NCI-H1694 treated with DMSO at 0.1 percent for 48 hours (cell line): ENCODE measurements at places on chromosomes 3 and 15.

- no peak for DNase-seq
These were observed 336.8 kb upstream of the MCTP2 start for GRCh38 chr15:93894438-93895036.

DNA sequence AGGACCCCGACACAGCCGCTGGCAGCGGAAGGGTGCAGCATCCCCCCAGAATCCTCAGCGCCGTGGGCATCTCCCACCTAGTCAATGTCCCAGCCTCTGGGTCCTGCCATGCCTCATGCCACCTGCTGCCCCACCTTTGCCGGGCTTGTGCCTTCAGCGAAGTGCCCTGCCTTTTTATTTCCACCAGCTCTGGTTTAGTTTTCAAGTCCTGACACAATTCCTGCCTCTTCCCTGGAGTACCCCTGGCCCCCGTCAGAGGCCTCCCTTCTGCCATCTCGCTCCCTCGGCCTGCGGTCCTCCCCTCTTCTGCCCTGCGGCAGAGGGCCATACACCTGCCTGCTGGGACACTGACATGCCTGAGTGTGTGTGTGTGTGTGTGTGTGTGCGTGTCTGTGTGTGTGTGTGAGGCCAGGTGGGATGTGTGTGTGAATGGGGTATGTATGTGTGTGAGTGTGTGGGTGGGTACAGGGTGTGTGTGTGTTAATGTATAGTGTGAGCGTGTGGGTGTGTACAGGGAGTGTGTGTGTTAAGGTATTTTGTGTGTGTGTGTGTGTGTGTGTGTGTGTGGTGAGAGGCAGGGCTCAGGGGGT is 129.9 kb downstream of the SMAD6 start:
- DNase-seq = no peak

DNA sequence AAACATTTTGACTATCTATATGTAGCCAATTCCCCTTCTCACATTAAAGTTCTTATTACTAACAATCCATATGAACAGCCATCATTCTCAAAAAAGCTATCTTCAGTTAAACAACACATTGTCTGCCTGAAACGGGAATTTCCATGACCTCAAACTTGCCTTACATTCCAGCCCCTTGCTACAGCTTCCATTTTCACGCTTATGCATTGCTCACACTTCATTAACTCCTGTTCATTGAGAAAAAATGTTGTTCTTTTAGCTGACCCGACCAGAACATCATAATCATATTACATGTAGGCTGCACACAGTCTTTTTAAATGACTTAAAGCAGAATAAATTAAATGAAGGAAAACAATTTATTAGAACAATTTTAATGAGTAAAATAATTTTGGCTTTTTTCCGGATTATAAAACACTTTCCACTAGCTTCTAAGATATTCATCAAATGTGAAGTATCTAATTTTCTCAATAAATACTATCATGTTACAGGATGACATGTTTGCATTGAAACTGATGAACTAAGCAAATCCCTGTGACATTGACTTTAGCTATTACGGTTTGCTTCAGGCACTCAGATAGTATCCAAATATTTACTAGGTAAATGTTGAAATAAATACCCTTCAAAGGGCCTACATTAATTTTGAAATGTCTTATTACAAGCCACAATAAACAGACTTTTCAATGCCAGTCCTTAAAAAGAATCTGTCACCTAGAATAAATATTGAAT is 49.9 kb downstream of the P3H2 start:
- DNase-seq = no peak

- no peak for DNase-seq
These were observed 107.0 kb downstream of the RPLP1 start for GRCh38 chr15:69559440-69560190.

- DNase-seq = no peak
These were observed 25.3 kb upstream of the VPS33B start for GRCh38 chr15:91047545-91048199.

GRCh38 chr3:126373682-126374601 is 16.7 kb upstream of the KLF15 start:
- no peak for DNase-seq

DNA sequence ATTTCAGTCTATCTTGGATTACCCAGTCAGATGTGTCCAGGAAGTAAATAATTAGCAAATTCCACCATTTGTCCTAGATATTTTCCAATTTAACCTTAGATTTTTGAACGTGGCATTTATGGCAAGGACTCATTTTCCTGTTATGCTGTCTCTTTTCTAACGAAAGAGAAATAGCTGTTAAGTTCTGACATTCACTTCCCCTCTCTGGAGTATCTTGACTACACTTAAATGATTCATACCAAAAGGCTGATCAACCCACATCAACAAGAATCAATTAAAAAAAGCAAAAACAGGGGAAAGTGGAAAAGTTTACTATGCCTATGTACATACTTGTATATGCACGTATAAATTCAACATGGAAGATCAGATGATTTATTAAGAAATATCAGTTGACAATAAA is 149.9 kb downstream of the FRMD5 start:
- DNase-seq = no peak

DNA sequence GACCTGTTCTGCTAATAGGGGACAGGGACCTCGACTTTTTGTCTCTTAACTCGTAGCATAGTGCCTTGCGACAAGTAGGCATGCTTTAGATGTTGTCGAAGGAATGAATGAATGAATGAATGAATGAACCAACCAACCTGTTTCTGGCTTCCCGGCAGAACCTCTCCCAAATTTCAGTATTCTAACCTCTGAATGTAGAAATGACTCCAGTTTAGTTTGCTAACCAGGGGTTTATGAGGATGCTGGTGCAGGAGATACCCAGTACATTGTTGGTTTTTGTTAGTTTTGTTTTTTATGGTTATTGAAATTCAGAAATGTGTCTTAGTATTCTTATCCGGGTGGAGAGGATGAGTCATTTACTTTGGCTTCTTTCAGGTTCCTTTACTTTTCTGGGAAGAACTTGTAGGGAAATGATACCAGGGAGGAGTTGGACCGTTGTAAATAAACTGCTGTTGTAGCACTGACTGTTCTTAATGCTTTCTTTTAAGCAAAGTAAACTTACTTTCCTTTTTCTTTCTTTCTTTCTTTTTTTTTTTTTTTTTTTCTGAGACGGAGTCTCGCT is 29.6 kb upstream of the EHHADH start:
- no peak for DNase-seq

- DNase-seq = no peak
These were observed 856 bp upstream of the TM4SF19 start for GRCh38 chr3:196339044-196339443.

DNA sequence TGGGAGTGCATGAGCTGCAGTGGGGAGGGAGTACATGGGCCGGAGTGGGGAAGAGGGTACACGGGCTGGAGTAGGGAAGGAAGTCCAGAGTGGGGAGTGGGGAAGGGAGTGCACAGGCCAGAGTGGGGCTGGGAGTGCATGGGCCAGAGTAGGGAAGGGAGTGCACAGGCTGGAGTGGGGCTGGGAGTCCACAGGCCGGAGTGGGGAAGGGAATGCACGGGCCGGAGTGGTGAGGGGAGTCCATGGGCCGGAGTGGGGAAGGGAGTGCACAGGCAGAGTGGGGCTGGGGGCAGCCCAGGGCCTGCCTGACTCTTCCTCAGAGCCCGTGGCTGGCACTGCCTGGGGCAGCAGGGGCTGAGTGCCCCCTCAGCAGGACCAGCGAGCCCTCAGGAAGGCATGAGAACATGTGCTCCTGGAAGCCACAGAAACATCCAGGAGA is 40.7 kb downstream of the KLF15 start:
- DNase-seq = no peak

DNA sequence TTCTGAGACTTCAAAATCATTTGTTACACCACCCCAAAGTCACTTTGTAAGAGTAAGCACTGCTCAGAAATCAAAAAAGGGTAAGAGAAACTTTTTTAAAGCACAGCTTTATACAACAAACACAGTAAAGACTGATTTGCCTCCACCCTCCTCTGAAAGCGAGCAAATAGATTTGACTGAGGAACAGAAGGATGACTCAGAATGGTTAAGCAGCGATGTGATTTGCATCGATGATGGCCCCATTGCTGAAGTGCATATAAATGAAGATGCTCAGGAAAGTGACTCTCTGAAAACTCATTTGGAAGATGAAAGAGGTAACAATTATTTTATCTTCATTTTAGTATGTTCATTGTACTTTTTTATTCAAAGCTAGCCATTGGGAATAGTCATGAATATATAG is 32.6 kb downstream of the BLM start:
- DNase-seq = no peak

- no peak for DNase-seq
These were observed 41.8 kb downstream of the ITGA11 start for GRCh38 chr15:68389936-68390817.

DNA sequence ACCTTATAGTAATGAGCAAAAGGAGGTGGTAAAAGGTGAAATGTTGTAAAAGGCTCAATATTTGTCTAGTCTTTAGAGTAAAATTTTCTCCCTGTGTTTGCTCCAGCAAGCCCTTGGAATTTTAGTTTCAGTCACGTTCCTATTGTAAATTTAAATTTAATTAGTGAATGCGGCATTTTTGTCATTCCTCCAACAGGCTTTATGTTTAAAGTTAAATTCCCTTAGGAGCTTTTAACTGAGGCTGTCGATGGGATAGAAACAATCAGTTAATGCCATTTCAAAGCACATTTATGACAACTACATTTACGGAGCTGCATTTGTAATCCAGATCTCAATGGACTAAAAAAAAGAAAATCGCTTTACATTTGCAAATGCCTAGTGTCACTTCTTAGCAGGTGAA is 868 bp upstream of the GADL1 start:
- DNase-seq = no peak

DNA sequence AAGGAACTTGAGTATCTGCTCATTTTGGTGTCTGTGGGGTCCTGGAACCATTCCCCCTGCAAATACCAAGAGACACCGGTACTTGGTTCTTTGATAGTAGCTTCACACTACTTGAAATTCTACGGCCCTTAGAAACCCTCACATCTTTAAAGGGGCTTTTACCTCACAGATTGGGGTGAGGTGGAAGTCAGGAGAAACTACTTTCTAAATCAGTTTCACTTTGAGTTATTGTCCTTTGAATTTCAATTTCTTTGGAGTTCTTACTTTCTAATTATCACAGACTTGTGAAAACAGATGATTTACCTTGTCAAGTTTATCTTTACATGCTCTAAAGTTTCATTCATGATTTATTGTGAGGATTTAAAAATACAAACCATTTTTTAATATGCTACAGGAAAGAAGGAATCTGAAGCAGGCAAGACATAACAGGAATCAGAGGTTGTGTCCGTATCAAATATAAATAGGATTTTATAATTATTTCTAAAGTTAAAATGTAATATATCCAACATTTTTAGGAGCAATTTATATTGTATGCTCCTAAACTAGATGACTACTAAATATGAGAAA is 98.9 kb downstream of the NEDD4 start:
- DNase-seq = no peak

DNA sequence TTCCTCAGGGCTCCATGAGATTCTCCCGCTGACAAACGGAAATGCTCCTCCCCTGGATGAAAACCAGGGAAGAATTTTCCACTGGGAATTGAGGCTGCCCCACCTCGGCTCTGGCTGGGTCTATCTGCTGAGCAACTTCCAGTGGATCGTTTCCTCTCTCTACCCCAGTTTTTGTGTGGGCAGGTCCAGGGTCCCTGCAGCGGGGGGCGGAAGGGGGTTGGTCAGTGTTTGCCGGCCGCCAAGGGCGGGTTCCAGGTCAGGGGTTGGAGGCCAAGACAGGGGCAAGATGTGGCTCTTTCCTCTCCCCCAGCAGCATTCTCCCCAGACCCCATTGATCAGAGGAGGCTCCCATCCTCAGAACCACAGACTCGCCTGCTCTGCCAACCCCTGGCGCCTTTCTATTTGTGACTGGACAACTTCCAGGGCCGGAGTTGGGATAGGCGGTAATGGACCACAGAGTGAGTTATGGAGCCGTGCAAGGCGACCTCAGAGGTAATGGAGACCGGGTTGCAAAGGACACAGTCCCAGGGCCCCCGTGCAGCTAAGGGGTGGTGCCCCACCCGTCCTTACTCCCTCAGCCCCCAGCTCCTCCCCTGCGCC is 92.2 kb downstream of the WNT7A start:
- no peak for DNase-seq

DNA sequence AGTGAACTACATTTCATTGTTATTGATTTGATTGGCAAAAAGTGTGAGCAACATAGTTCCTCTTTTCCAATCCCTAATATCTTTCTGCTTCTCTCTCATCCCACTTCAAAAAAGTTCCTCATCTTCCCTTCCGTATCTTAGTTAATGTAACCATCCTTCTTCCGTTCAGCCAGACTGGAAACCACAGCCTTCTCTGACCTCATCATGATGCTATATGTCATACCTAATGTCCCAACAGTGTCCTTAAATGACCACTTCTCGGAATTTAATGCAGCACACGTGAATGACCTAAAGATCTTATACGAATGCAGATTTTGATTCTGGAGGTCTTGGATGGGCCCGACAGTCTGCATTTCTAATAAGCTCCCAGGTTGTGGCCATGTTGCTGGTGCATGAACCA is 320.3 kb upstream of the SATB1 start:
- DNase-seq = peak; percentile 14

GRCh38 chr15:50148362-50148963 is 29.4 kb upstream of the ATP8B4 start:
- DNase-seq = no peak

DNA sequence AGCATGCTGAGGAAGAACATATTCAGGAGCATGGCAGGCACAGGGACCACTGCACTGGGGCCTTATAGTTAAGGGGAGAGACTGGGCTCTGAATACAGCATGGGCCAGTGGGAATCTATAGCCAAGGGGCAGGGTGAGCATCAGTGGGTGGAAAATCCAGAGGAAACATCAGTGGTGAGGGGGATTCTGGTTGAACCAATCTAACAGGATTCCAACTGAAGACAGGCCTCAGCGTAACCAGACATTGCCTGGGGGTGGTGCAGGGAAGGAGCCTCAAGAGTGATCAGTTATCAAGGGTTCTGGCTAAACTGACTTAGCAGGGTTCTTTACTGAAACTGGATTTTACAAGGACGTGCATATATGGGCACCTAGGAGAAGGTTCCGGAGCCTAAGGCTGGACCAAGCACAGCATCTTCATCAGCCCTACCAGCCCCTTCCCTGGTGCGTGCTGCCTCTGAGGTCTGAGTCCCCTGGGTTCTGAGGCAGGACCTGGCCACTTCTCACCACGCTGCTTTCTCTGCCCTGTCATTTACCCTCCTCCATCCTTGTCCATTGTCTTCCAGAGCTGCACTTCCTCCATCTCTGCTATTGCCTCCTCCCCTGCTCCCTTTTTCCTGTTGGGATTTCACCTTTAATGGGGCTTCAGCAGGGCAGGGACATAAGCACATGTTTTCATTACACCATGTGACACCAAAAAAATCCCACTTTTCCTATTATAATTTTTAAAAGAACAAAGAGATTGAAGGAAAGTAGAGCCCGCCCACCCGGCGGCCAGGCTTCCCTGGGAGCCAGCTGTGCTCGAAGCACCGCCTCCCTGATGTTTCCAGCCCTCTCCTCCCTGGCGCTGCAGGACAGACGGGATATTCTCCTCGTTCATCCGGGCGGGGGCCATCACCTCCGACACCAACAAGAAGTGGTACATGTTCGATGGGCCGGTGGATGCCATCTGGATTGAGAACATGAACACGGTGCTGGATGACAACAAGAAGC is 52.1 kb downstream of the DNAH1 start:
- DNase-seq = no peak

GRCh38 chr15:83654379-83655236 is 685 bp downstream of the ADAMTSL3 start:
- no peak for DNase-seq
